ENCODE measurements at places on chromosomes 13 and 19. TPM values are rescaled to one million over a fixed set of nuclear protein-coding genes. Genes with fewer than 3 reads are reported as not detected.

The TEX101 gene
- polyA plus RNA-seq, result not detected

The KLK4 gene
- polyA plus RNA-seq, result not detected

The CGB7 gene
- polyA plus RNA-seq, result 0.41 TPM

The ZNF780B gene
- 28.5 TPM for polyA plus RNA-seq

The SLITRK6 gene
- 50.7 TPM for polyA plus RNA-seq

The CYP2A7 gene
- not detected for polyA plus RNA-seq

The MCEMP1 gene
- 0.63 TPM for polyA plus RNA-seq

The C19orf33 gene
- polyA plus RNA-seq, result 18.5 TPM

The B3GNT3 gene
- polyA plus RNA-seq, result not detected

Data from right lung (tissue), 10 donors.